ENCODE measurements at places on chromosomes 2 and 18. TPM values are rescaled to one million over a fixed set of nuclear protein-coding genes. Genes with fewer than 3 reads are reported as not detected.

Gene CD28
- not detected for total RNA-seq

Gene CRYGD
- not detected for total RNA-seq

Gene PLGLB1
- 8.6 TPM for total RNA-seq

DNA sequence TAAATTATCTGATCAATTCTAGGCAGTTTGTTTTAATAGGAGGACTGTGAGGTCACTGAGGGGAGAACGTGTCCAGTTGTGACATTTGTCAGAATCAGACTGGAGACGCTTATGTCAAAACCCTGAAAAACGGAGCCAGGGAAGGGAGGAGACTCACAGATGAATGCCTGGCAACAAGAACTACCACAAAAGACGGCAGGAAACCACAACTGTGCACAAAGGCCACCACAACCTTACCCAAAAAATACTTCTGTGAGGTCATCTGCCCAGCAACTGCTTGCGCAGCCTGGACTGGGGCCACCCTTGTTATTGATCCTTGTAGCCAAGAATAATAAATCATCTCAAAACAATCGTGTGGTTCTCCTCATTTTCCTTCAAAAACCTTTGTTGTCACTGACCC, 173.0 kb upstream of the ALKAL2 start:
- no peak for DNase-seq

DNA sequence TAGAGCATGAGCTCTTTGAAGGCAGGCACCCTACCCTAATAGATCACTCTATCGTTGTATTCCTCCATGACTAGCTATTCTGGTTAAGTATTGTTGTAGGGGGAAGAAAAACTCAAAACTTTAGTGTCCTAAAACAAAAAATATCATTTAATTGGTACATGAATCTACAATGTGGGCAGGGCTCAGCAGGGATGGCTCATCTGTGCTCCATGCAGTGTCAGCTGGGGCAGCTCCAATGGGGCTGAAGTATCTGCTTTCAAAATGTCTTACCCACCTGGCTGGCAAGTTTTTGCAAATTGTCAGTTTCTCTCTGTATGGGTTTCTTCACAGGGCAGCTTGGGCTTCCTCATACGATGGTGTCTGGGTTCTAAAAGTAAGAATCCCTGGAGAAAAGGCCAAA, 83.2 kb upstream of the ITGA6 start:
- DNase-seq = no peak

DNA sequence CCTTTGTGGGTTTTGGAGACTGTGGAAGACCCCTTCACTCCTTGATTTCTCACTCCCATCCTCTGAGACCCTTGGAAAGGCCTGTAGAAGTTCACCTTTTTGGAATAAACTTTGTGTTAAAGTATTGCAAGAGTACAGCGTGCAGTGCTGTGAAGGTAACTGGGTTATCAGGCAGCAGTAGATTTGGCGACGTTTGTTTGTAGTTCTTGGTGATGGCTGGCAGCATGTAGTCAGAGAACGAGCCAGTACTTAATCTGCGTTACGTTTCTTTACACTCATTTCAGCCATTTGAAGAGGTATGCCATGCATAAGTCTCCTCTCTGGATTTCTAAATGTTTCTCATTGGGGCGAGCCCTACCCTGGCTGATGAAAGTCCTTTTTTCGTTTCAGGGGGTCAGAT, 64.6 kb downstream of the TSHZ1 start:
- no peak for DNase-seq

DNA sequence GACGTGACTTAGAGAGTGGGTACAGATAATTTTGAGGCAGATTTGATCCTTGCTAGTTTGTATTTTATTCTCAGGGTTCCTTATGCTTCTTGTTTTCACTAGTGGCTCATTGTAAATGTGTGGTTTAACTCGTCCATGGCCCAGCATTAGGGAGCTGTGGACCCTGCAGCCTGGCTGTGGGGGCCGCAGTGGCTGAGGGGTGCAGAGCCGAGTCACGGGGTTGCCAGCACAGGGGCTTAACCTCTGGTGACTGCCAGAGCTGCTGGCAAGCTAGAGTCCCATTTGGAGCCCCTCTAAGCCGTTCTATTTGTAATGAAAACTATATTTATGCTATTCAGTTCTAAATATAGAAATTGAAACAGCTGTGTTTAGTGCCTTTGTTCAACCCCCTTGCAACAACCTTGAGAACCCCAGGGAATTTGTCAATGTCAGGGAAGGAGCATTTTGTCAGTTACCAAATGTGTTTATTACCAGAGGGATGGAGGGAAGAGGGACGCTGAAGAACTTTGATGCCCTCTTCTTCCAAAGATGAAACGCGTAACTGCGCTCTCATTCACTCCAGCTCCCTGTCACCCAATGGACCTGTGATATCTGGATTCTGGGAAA, 269.9 kb downstream of the MYT1L start:
- DNase-seq = no peak

DNA sequence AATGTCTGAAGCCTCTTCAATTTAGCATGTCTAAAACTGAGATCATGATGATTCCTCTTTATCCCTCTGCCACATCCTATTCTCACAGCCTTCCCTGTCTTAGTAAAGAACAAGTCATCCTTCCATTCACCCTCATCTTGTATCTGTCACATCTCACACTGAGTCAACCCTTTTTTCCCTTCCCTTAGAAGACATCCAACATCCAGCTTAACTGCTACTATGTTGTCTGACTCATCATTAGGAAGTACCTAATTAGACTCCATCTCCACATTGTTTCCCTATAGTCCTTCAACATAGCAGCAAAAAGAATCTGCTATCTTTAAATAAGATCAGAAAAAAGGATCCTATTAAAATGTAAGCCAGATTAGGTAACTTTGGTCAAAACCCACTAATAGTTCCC, 85.2 kb upstream of the GRB14 start:
- DNase-seq = no peak

Gene TFPI
- total RNA-seq = 23.5 TPM

All from progenitor cell of endocrine pancreas (in vitro differentiated cells).